GM23248 (cell line): ENCODE measurements at places on chromosomes 1 and 21. TPM values are rescaled to one million over a fixed set of nuclear protein-coding genes. Genes with fewer than 3 reads are reported as not detected.

Gene KIRREL1
- 33.3 and 33.7 TPM in 2 replicates for polyA plus RNA-seq

Gene MPL
- polyA plus RNA-seq: not detected in 2 replicates

Gene FCRLA
- polyA plus RNA-seq: 5.3 and 6.8 TPM in 2 replicates

Gene CFAP126
- polyA plus RNA-seq: not detected in 2 replicates

Gene NPL
- 3.0 TPM in 2 replicates for polyA plus RNA-seq

Gene ITGB2
- 2.2 and 2.7 TPM in 2 replicates for polyA plus RNA-seq

- no peaks in the 10 kb centered on the region for H3K36me3 ChIP-seq
- H3K27ac ChIP-seq: no peak overlapping the region
- peaks cover 17% of the 10 kb centered on the region for H3K4me1 ChIP-seq
These were observed 176.9 kb downstream of the NEK7 start for GRCh38 chr1:198333744-198334143.

- H3K27ac ChIP-seq: no peak overlapping the region
- H3K4me3 ChIP-seq: no peak overlapping the region
- H3K36me3 ChIP-seq: no peaks in the 10 kb centered on the region
- no peak for DNase-seq
- no peaks in the 10 kb centered on the region for H3K27me3 ChIP-seq
- H3K4me1 ChIP-seq: no peaks in the 10 kb centered on the region
These were observed 52.6 kb upstream of the NHLH2 start for GRCh38 chr1:115893545-115893944.

DNA sequence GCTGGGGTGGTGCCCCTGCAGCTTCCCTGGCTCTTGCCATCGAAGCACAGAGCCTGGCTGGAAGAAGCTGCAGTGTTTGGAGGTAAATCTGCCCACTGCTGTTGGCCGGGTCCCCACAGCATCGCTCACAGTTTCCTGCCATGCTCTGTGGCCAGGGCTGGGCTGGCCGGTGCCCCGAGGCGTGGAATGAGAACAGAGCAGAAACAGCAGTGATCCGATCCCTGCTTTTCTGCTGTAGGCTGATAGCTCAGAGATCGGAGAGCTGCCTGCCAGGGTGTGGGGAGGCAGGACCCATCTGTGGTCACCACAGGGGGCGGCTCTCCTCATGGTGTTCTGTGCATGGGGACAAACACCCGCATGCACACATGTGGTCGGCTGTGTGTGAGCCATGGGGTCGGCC is 11.5 kb downstream of the SLC45A1 start:
- H3K27me3 ChIP-seq: no peaks in the 10 kb centered on the region
- no peaks in the 10 kb centered on the region for H3K4me1 ChIP-seq
- no peaks in the 10 kb centered on the region for H3K36me3 ChIP-seq
- H3K4me3 ChIP-seq: no peak overlapping the region

DNA sequence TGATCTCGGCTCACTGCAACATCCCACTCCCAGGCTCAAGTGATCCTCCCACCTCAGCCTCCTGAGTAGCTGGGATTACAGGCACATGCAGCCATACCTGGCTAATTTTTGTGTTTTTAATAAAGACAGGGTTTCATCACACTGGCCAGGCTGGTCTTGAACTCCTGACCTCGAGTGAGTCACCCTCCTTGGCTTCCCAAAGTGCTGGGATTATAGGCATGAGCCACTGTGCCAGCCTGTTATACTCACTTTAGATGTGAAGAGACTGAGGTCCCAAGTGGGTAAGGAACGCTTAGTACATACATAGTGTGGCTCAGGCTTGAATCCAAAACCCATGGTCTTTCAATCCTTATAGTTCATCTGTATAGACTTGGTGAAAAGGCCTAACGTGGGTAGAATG is 63.7 kb upstream of the EPS8L3 start:
- H3K27me3 ChIP-seq: no peaks in the 10 kb centered on the region
- H3K36me3 ChIP-seq: no peaks in the 10 kb centered on the region
- DNase-seq: peak; percentile 66
- H3K27ac ChIP-seq: no peak overlapping the region
- H3K4me1 ChIP-seq: peaks cover 50% of the 10 kb centered on the region
- no peak overlapping the region for H3K4me3 ChIP-seq

DNA sequence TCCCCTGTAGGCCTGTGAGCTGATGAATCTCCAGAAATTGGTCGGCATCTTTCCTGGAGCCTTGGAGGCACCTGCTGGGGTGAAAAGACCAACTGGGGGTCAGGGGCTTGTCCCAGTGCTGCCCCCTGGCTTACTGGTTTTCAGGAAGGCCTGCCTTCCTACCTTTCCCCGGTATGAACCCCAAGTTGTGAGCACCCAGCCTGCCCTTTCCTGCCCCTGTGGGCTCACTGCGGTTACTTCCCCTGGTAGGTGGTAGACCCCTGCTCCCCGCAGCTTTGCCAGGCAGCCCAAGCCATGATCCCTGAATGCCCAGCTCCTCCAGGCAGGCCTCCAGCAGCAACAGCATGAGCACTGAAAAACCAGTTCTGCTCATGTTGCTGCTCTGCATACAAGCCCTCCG is 10.2 kb downstream of the DMRTB1 start:
- H3K36me3 ChIP-seq: no peaks in the 10 kb centered on the region
- no peaks in the 10 kb centered on the region for H3K27me3 ChIP-seq
- H3K27ac ChIP-seq: no peak overlapping the region
- DNase-seq: no peak
- no peak overlapping the region for H3K4me3 ChIP-seq

DNA sequence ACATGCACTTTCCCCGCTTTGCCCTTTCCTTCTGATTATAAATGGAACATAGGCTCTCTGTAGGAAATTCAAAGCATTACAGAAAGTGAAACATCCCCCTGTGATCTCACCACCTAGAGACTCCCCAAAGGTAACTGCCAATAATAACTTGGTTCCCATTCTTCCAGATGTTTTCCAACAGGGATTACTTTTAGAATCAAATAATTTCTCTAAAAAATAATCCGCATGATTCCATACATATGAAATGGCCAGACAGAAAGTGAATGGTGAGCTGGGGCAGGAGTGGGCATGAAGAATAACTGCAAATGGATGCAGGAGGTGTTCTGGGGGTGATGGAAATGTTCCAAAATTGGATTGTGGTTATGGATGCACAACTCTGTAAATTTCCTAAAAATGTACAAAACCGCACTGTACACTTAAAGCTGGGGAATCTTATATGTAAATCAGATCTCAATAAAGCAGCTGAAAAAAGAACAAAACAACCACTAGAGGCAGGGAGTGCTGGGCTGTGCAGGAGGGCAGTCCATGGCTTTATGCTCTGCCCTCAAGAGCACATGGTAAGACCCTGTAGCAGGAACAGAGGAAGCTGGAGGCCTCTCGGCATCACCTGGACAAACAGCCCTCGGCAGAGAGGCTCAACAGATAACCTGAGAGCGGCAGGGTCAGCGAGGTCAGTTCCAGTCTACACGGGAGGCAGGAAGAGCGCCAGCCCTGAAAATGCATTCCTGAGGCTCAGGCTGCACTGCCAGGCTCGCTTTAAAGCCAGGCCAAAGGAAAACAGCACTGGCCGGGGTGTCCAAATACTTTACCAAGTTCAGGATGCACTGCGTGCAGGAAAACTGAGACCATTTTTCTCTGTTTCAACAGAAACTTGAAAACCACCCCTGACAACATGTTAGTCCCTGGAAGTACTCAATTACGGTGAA is 39.7 kb downstream of the CAPZB start:
- H3K4me1 ChIP-seq: peaks cover 84% of the 10 kb centered on the region
- H3K27ac ChIP-seq: peak overlapping the region; percentile 95
- peak; percentile 63 for DNase-seq
- H3K27me3 ChIP-seq: no peaks in the 10 kb centered on the region
- no peaks in the 10 kb centered on the region for H3K36me3 ChIP-seq
- H3K4me3 ChIP-seq: 0 out of 2 replicates have a peak overlapping the region, but pooled peaks have one; percentile 5

- H3K4me1 ChIP-seq: peaks cover 37% of the 10 kb centered on the region
- no peak overlapping the region for H3K4me3 ChIP-seq
- no peaks in the 10 kb centered on the region for H3K27me3 ChIP-seq
These were observed 92.7 kb downstream of the TENT5C start for GRCh38 chr1:117698398-117699160.

DNA sequence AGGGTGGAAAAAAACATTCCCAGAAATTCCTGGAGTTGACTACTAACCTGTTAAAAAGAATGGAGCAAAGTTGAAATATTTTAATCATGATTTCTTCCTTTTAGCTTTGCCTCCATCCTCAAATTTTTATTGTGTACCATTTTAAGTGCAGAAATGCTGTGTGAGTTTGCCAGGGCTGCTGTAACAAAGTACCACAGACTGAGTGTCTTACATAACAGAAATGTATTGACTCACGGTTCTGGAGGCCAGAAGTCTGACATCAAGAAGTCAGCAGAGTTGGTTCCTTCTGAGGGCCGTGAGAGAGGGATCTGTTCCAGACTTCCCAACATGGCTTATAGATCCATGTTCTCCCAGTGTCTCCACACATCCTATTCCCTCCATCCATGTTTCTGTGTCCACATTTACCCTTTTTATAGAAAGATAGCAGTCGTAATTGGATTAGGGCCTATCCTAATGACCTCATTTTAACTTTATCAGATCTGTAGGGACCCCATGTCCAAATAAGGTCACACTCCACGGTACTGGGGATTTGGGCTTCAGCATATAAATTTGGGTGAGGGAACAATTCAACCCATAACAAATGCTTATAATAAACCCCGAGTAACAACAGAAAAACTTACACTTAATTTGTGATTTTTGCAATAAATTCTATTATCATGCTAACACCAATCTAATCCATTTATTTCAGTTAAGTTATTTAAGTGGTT is 12.7 kb downstream of the SNX7 start:
- no peaks in the 10 kb centered on the region for H3K27me3 ChIP-seq
- H3K27ac ChIP-seq: peak overlapping the region; percentile 64
- no peak overlapping the region for H3K4me3 ChIP-seq
- peaks cover 62% of the 10 kb centered on the region for H3K4me1 ChIP-seq

- no peaks in the 10 kb centered on the region for H3K36me3 ChIP-seq
- H3K27me3 ChIP-seq: no peaks in the 10 kb centered on the region
- H3K27ac ChIP-seq: no peak overlapping the region
- peaks cover 22% of the 10 kb centered on the region for H3K4me1 ChIP-seq
- H3K4me3 ChIP-seq: no peak overlapping the region
These were observed 239.4 kb downstream of the BACH1 start for GRCh38 chr21:29538115-29538514.

DNA sequence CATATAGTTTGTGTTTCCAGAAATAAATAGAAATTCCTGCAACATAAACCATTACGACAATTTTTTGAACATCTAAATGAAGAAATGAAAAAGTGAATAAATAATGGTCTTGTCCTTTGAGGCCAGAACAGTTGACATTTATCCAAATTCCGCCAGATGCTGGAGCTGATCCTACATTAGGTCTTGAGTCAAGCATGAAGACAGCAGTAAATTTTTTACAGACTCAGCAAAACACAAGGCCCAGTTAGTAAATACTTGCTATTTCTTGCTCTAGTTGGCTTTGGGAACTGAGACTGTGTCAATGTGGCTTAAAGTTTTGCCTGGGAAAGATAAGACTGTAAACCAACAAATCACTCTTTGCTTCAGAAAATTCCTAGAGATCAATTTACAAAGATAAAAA is 540.1 kb upstream of the RGS18 start:
- H3K27ac ChIP-seq: no peak overlapping the region
- no peaks in the 10 kb centered on the region for H3K27me3 ChIP-seq
- no peak overlapping the region for H3K4me3 ChIP-seq
- H3K4me1 ChIP-seq: no peaks in the 10 kb centered on the region

DNA sequence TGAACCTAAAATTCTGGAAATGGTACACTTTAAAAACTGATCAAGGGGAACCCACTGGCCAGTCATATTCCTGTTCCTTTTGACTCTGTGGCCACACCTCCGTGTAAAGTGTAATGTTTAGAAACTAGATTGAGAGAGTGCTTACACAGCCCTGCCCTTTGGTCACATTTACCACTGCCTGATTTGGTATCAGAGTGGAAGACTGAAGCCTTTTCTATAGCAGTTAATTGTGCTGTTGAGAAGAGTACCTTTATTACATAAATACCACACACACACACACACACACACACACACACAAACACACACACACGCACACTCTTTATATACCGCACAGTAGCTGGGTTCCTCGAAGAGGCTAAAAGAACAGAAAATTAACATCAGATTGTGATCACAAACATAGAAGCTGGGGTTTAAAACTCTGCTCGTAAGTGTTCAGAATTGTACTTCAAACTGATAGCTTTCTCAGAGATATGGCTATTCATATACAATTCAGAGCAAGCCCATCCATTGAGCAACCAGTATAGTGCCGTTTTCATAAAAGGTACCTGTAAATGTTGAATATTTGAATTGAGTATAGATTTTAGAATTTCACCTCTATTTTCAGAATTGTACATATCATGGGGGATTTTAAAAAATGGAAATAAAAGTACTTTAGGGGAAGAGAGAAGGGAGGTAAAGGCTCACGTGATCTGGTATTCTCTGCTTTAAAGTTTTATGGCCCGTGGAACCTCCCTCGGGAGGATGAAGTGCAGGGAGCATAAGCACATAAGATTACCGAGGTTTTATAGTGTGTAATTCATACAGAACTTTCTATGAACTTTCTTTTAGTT is 37.5 kb downstream of the CAMTA1 start:
- H3K4me1 ChIP-seq: peaks cover 6% of the 10 kb centered on the region; the same call in 1 of the 2 replicates
- H3K27me3 ChIP-seq: no peaks in the 10 kb centered on the region
- no peak overlapping the region for H3K4me3 ChIP-seq
- no peak for DNase-seq
- H3K27ac ChIP-seq: no peak overlapping the region
- H3K36me3 ChIP-seq: no peaks in the 10 kb centered on the region

- DNase-seq: peak; percentile 49
- H3K4me3 ChIP-seq: peak overlapping the region; percentile 68
- H3K4me1 ChIP-seq: peaks cover 7% of the 10 kb centered on the region; the same call in 1 of the 2 replicates
These were observed 55.5 kb downstream of the GABPA start for GRCh38 chr21:25790122-25790877.

DNA sequence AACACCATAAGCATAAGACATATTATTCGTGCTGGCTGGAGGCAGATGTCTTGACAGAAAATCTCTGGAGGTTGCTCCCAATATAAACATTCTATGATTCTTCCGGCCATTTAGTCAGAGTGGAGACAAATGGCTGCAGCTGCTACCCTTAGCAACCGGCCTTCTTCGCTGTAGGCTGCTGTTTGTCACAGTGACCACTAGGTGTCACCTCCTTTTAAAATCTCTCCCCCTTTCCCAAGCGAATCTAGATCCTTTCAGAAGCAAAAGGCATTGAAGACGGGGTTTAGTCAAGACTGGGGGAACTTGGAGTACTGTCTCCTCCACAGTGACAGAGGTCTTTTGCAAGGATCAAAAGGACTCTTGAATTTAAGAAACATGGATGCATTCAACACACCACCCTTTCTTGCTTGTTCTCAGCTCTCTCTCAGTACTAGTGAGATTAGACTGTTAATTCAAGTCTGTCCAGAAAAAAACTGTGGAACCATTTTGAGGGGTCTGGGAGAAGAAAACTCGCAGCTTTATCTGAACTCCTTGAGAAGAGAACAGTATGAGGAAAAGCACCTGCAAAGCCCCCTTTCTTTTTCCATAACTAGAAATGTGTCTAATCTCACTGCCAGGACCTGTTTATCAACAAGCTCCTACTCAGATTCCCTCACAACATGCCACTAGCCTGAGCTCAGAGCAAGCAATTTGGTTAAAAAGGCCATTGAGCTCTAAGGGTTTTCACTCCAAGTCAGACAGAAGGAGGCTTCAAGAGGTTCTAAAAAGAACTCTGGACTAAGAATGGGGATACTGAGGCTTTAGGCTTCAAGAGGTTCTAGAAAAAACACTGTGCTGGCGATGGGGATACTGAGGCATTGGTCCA is 408.3 kb upstream of the PLXNA2 start:
- H3K36me3 ChIP-seq: no peaks in the 10 kb centered on the region
- H3K4me1 ChIP-seq: no peaks in the 10 kb centered on the region
- H3K27ac ChIP-seq: no peak overlapping the region
- H3K4me3 ChIP-seq: no peak overlapping the region
